ENCODE measurements at places on chromosomes 4 and X. TPM values are rescaled to one million over a fixed set of nuclear protein-coding genes. Genes with fewer than 3 reads are reported as not detected.

- no peaks in the 10 kb centered on the region for H3K27me3 ChIP-seq
- H3K4me1 ChIP-seq, result peaks cover 26% of the 10 kb centered on the region
- no peak for DNase-seq
- H3K36me3 ChIP-seq, result peaks cover 22% of the 10 kb centered on the region
Measured at GRCh38 chr4:169664615-169665014, 44.2 kb downstream of the CLCN3 start.

DNA sequence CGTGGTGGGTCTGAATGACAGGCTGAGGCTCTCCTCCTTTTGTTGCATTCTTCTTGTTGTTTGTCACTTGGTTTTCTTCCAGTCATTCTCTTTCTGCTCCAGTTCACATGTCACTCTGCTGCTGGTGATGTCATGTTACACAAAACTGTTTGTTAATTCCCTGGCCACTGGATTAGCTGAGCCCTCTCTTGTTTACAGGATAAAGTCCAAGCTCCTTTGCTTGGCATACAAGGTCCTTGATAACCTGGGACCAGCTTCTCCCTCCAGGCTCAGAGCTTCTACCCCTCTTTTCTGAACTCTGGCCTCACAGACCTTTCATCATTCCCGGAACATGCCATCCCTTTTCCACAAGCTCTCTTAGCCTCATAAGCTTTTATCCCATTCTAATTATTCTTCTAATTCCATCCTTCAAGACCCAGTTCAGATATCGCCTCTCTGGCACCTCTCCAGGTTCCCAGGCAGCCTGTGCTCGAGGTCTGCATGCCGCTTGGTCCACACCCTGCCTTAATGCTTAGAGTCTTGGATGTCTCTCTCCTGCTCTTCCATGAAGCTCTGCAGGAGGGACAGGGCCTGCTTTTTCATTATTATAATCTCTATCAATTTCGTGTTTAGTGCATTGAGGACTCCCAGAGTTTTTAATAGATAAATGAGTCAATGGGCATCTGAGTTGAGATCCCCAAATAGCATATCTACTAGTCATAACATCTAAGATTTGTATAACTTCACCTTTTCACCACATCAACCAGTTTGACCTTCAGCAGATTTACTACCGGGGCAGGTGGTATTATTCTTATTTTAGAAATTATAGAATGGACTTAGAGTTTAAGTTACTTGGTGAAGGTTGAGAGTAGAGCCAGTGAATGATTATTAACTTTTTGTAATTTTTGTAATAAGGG, 98.7 kb downstream of the TMEM131L start:
- no peak for DNase-seq
- no peak overlapping the region for H3K4me3 ChIP-seq
- H3K4me1 ChIP-seq, result peaks cover 46% of the 10 kb centered on the region
- H3K27me3 ChIP-seq, result no peaks in the 10 kb centered on the region
- H3K27ac ChIP-seq, result peak overlapping the region; percentile 0

GRCh38 chr4:1532549-1533395, 126.5 kb upstream of the NKX1-1 start:
- H3K27ac ChIP-seq, result no peak overlapping the region
- no peak for DNase-seq
- H3K4me1 ChIP-seq, result no peaks in the 10 kb centered on the region
- H3K36me3 ChIP-seq, result no peaks in the 10 kb centered on the region
- no peak overlapping the region for H3K4me3 ChIP-seq

DNA sequence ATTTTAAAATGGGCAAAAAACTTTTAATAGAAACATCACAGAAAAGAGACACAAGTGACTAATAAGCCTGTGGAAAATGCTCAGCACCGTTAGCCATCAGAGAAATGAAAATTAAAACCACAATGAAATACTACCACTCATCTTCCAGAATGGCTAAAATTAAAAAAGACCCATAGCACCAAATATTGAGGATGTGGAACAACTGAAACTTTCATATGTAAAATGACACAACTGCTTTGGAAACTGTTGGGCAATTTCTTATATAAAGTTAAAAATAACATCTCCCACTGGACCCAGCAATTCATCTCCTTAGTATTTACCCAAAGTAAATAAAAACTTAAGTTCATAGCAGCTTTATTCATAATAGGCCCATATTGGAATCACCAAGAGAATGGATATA, 94.2 kb downstream of the TENM3 start:
- no peaks in the 10 kb centered on the region for H3K27me3 ChIP-seq
- H3K4me1 ChIP-seq, result no peaks in the 10 kb centered on the region
- H3K27ac ChIP-seq, result no peak overlapping the region
- no peak for DNase-seq
- H3K36me3 ChIP-seq, result no peaks in the 10 kb centered on the region

DNA sequence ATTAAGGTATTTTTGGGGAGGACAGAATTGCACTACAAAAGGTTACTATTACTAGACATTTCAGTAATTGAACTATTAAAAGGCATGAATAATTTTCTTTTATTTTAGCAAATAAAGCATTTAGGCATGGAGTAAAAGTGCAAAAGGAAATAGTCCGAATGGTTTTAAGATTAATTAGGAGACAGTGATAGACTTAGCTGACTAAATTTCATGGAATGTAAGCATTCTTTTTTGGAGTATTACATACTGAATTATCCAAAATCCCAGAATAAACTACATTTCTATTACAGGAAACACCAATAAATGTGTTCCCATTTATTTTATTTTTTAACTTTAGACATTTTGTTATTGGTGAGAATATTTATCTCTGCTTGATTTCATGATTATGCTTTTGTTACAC, 30.7 kb upstream of the MAP9 start:
- no peaks in the 10 kb centered on the region for H3K4me1 ChIP-seq
- no peak overlapping the region for H3K4me3 ChIP-seq
- no peak for DNase-seq

NLRP2B gene
- total RNA-seq, result not detected

DCAF4L1 gene
- total RNA-seq, result 0.19 TPM

ESX1 gene
- not detected for total RNA-seq

Data from activated CD4-positive, alpha-beta T cell treated with anti-CD3 and anti-CD28 coated beads, Interleukin-2, amount 10 ng/mL, durations not matched to agents 7 days and 5 days (primary cell).